ENCODE measurements at places on chromosomes 1 and 21.

DNA sequence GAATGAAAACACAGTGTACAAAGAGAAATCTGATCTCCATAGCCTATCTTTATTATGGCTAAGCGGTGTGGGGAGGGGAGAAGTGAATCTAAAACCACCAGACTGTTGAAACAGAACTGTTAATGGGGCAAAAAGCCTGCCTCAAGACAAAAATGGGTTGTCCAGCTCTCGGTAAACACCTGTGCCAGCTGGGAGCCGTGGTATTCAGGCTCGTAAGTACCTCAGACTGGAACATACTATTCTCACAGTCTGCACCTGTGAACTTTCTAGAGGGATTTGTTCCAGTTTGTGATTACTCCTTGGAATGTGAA is 42.7 kb upstream of the ATP1A1 start:
- no peak for DNase-seq

DNA sequence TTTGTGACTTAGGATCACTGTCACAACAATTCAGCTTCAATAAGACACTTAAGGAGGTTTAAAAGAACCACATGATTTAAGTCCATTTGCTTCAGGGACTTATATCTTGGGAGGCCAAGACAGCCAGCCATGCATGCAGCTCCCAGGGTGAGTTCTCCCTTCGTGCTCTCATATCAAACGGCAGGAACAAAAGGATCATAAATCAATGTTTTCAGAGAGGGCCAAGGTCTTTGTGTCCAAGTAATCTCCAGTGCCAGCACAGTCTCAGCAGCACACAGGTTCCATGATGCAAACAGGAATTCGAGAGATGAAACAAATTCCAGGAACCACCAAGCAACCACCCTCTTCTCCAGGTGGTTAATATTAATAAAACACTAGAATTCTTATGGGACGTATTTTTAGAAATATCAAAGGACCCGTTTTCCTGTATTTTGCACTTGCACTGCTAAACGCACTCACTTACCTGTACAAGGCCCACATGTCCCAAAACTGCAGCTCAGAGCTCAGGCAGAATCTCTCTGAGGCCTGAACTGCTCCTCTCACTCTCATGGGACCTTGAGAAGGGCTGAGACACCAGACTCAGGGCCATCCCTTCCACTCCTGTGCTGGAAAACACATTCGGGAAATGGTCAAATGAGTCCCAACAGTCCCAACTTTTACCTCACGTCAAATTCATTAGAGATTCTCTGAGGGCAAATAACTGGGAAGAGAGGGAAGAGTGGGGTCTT is 100.0 kb upstream of the RAB4A start:
- no peak for DNase-seq

- no peak for DNase-seq
These were observed 26.1 kb downstream of the ZP4 start for GRCh38 chr1:237864338-237865244.

DNA sequence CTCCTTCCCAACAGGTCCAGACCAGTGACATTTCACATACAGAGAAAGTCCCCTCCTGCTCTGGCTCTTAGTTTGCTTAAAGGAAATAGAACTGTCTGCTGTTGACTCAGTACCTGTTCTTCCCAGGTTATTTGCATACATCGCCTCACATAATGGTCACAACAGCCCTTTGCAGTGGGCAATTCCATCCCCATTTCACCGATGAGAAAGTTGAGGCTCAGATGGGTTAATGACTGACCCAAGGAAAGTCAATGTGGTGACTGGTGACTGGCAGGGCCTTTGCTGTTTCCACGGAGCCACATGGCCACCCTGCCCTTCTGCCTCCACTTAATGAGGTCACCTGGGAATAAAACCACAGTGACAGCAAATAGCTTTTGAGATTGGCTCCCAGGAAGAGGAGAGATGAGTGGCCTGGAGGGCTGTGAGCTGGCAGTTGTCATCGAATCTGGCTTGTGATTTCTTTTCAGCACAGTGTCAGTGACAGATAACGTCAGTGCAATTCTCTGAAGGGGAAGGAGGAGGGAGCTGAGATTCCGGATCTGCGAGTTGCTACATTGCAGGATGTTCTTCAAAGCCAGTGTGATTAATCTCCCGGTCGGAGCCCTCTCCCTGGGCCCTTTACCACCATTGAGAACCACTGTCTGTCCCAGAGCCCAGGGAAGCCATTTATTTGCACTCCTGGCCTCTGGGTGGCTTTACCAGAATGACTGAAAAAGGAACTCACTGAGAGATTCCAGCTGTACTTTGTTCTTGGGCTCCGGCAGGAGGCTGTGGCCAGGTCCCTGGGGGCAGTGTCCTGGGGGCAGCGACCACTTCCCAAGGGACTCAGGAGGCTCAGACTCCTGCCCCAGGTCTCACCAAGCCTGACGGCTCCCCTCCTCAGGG is 117.2 kb downstream of the CNIH3 start:
- no peak for DNase-seq

DNA sequence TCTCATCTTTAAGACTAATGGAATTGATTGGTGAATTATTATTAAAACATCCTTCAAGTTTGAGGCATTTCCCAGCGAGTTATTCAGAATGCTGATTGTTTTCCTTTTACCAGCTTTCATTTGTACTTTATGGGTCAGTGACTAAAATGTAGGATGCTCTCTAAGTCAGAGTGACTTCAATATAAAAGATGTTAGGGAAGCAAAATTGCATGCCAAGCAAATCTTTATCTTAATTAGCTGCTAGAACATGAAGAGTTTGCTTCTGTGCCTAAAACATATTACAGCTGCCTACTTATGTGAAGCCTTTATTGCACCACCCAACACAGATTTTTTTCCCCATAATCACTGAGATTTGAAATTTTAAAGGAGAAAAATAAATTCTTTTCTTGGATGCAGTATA is 79.8 kb upstream of the CYYR1 start:
- no peak for DNase-seq

DNA sequence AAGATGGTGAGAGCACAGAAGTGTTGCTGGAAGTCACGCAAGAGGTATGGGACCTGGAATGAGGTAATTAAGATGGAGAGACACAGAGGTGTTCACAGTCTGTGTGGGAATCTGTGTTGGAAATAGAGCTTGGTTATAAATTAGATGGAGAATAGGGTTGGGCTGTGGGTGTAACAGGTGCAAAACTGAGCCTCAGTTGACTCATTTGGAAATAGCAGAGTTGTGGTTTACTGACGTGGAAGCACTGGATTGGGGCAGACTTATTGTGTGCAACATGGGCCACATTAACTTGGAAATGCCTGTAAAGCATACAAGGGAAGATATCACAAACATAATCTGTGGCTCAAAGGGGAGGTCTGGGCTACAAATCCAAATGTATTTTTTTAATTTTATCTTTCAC is 13.0 kb downstream of the CAMSAP2 start:
- DNase-seq = no peak

- no peak for DNase-seq
These were observed 747 bp upstream of the ENAH start for GRCh38 chr1:225653463-225654276.

- DNase-seq = no peak
These were observed 9.5 kb upstream of the PARP1 start for GRCh38 chr1:226417350-226417749.

DNA sequence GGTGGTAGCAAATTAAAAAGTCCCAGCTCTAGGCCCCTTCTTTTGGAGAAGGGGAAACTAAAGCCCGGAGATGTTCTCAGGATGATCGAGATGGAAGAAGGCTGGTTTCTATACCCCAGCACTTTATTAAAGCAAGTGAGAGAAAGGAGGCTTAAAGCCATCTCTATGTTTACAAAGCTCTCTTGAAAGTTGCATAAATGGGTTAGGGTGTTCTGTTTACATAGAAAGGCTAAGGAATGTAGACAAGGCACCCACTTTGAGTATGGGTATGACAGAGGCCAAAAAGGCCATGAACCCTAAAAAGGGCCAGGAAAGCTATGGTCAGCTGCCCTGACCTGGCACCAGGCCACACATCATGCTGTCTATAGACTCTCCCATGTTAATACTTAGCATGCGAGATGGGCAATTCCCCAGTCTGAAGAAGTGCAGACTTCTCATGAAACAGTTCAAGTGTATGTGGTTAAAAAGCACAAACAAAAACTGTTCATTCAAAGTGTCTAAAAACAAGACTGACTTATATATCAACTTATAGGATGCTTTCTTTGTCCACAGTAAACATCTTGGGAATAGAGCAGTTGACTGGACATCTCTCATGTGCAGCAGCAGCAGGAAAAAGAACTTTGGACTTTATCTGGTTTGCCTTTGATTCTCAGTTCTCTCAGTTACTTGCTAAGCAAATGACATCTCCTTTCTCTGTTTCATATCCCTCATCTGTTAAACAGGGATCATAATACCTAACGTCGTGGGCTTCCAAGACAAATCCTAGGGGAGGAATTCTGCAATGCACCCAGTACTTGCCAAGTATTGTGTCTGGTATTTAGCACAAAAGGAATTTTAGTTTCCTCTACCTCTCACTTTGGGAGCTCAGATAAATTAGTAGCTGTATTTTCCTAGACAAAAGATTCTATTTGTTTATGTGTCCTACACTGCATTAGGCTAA is 521.6 kb downstream of the PLPP3 start:
- no peak for DNase-seq

DNA sequence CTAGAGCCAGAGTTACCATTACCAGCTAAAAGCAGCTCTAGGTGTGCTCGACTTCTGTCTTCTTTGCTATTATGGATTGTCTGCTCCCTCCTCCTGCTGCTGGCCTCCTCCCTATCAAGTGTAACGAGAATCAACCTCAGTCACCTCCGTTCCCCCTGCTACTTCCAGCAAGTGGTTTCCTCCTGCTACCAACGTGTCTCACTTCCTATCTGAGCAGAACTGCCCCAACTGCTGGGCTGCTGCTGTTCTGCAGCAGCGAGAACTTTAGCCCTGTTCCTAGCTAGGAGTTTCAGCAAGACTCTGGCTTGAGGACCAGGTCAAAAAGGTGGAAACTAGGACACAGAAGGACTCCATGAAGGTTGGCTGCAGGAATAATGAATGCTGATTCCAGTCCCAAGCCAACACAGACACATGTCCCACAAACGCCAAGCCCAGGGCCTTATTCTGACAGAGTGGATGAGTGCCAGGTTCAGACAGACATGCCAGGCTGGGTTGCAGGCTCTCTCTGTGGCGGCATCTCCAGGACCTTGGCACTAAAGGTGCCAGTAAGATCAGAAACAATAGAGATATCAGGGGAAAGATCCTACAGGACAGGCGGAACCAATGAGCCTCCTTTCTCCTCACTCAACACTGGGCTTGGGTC is 46.9 kb downstream of the CD34 start:
- no peak for DNase-seq

- DNase-seq = no peak
These were observed 145.3 kb upstream of the NCAM2 start for GRCh38 chr21:20852866-20853265.

DNA sequence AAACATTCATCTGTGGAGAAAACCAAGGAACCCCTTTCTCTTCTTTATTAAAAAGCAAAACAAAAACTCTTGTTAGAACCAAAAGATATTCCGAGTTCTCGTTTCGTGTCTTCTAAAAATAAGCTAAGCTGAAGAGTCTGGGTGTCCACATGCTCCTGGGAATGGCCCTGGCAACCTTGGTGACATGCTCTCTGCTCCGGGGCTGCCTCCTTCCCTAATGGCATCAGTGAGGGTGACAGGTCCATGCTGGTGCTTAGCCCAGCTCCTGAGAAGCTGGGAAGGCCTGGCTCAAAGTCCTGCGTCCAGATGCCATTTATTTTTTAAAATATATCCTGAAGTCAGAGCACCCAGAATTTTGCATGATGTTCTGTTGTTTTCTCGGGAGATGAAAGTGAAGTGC is 24.6 kb upstream of the TRAPPC10 start:
- DNase-seq = no peak

Measured in activated T-cell treated with anti-CD3 and anti-CD28 coated beads for 1 hour (primary cell).